ENCODE measurements at places on chromosomes 3 and 15.

DNA sequence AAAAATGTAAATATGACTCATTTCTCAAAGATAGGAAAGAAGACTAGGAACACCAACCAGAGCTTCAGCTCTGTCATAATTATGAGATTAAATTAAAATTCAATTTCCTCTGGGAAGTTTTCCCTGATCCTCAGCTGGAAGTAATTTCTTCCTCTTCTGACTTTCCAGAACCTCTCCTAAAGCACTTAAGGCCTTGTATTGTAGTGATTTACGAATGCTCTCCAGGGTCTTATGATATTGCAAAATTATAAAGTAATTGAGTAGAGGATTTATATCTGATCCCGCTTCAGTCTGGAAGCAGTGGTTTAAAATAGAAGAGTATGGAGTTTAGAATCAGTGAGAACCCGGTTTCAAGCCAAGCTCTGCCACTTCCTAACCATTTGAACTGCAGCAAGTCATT is 279.8 kb downstream of the ZPLD1 start:
- H3K4me1 ChIP-seq = no peaks in the 10 kb centered on the region
- H3K27ac ChIP-seq = no peak overlapping the region
- no peaks in the 10 kb centered on the region for H3K27me3 ChIP-seq
- DNase-seq = no peak
- H3K4me3 ChIP-seq = no peak overlapping the region

DNA sequence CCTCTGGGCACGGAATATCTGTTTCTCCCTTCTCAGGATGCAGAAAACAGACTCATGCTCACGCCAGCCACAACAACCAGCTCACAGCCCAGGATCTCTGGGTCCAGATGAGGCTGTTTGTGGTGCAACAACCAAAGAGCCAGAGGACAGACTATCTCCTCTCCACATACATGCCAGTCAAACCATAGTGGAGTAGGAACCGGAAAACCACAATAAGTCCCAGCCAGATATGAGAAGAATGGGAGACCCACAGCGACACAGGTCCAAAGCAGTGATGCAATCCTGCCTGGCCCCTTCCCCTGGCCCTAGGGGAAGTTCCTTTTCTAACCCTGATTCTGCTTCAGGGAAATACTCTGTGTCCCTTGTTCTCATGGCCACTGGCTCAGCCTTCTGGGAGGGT is 27.6 kb downstream of the MEX3B start:
- no peaks in the 10 kb centered on the region for H3K27me3 ChIP-seq
- H3K4me1 ChIP-seq = no peaks in the 10 kb centered on the region
- DNase-seq = no peak
- no peak overlapping the region for H3K4me3 ChIP-seq

DNA sequence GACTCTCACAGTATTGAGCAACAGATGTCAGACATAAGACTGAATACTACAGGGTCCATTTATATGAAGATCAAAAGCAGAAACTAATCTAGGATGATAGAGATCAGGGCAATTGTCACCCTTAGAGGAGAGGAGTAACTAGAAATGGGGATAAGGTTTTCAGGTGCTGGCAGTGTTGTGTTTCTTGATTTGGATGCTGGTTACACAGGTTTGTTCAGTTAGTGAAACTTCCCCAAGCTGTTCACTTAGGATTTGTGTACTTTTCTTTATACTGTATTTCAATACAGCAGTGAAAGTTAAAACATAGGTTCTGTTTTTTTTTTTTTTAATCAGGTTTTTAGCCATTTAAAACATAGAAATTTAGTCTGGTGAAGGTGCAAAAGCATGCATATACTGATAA is 39.1 kb upstream of the CMTM7 start:
- no peaks in the 10 kb centered on the region for H3K36me3 ChIP-seq
- no peak overlapping the region for H3K27ac ChIP-seq
- no peak overlapping the region for H3K4me3 ChIP-seq
- DNase-seq = no peak

GRCh38 chr3:141123677-141124410 is 72.7 kb downstream of the SPSB4 start:
- peaks cover 10% of the 10 kb centered on the region for H3K4me1 ChIP-seq
- DNase-seq = peak; percentile 46
- H3K36me3 ChIP-seq = no peaks in the 10 kb centered on the region
- H3K27me3 ChIP-seq = no peaks in the 10 kb centered on the region
- H3K27ac ChIP-seq = no peak overlapping the region

- no peaks in the 10 kb centered on the region for H3K4me1 ChIP-seq
- DNase-seq = no peak
- H3K27me3 ChIP-seq = no peaks in the 10 kb centered on the region
- H3K27ac ChIP-seq = peak overlapping the region; percentile 81
- H3K36me3 ChIP-seq = no peaks in the 10 kb centered on the region
These were observed 59.8 kb upstream of the BOC start for GRCh38 chr3:113151461-113152031.
